Retinal pigment epithelial cell (primary cell): ENCODE measurements at places on chromosomes 1 and 21.

GRCh38 chr1:230791986-230792564, 44.9 kb downstream of the CAPN9 start:
- no peak for DNase-seq

GRCh38 chr1:234214129-234214910, 158.9 kb upstream of the COA6 start:
- no peak for DNase-seq

DNA sequence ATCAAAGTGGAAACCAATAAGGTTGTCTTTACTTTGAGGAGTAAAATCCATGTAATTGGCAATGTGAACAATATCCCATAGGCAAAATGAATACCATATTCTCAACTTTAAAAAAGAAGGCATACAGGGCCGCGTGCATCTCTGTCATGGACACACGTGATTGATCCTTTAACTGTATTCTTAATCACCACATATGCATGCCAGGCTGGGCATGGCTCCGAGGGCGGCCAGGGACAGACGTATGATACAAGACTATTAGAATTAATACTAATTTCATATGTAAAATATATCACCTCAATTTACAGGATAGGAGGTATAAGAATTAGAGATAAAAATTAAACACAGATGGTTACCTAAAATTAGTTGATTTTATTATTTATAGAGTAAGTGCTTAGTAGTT, 11.2 kb downstream of the RGS21 start:
- DNase-seq: no peak

- peak; percentile 35 for DNase-seq
Observed at GRCh38 chr1:246689409-246690008, 34.7 kb upstream of the SCCPDH start.

DNA sequence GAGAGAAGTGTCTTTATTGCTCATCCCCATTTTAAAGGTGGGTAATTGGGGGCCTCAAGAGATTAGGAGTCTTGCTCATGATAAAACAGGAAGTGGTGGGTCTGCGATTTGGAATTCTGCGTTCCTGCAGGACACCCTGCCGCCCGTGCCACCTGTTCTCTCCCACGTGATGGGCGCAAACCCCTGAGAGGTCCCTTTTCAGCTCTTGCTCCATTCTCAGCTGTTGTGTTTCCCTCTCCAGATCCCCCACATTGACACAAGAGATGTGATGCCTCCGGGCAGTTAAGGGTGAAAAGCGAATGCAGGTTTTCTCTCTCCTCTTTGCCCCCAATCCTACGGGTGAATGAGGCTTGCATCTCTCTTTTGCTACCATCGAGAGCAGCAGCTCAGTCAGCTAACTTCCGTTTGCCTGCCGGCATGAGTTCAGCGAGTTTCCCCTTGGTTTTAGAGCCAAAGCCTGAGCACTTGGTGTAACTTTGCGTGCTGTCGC, 57.5 kb downstream of the KIF26B start:
- DNase-seq: no peak

GRCh38 chr1:159686599-159687299, 27.6 kb downstream of the CRP start:
- DNase-seq: no peak

GRCh38 chr21:32519945-32520874, 65.1 kb downstream of the TCP10L start:
- DNase-seq: no peak

GRCh38 chr1:167138703-167139102, 44.8 kb downstream of the STYXL2 start:
- DNase-seq: no peak

DNA sequence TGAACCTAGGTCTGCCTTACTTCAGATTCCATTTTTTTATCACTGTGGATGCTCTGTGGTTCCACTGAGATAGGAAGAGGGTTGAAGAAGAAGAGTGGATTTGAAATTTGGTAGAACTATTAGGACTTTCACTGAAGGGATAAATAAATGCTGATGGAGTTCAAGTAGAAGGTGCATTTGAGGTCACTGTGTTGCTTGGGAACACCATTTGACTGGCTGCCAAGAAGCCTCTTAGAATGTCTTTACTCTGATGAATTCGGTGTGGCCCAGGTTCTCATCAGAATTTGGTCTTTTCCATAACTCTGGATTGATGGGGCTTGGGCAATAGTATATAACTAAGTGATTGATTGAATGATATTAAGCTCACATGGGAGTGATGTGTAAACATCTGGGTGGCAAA, 11.9 kb downstream of the XPR1 start:
- DNase-seq: peak; percentile 40

GRCh38 chr1:46303038-46303871, at the start of the genes LRRC41 and UQCRH:
Gene LRRC41 (minus strand): TSS chr1:46303616. CDS start chr1:46303322, 294 bp downstream.
Gene UQCRH (plus strand): TSS chr1:46303698. CDS start chr1:46303767, 69 bp downstream.
- DNase-seq: peak; percentile 95

DNA sequence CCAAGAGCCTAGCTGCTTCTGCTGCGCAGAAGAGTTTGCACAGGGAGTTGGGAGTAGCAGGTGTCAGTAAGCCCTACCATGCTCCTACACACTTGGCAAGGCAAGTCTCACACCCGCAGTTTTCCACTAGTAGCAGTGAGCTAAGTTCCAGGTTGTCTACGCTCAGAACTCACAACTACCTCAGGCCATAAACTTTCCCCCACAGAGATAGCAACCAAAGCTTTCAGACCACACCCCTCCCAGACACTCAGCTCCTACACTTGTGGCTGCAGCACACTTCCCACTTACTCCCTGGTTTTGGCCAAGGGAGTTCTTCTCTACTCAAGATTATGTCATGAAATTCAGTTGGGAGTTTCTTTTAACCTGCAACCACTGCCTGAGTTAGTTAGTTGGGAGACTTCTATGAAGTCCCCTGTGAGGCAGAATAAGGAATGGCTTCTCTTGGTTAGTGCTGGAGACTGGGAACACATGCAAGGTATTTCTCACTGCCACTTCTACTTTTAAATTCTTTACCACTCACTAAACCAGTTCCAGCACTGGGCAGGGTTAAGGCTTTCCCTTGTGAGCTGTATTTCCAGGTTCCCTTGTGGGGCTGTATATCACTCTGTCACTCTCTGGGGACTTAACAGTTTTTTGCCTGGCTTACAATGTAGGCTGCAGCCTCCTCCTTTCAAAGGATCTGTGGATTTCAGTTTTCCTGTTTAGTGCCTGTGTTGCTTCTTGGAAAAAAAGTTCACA, 18.3 kb upstream of the MAB21L3 start:
- DNase-seq: no peak
